ENCODE measurements at places on chromosomes 6 and 20. TPM values are rescaled to one million over a fixed set of nuclear protein-coding genes. Genes with fewer than 3 reads are reported as not detected.

Gene SALL4
- 2.7 TPM for total RNA-seq

Gene SLC44A4
- total RNA-seq: 0.10 TPM

DNA sequence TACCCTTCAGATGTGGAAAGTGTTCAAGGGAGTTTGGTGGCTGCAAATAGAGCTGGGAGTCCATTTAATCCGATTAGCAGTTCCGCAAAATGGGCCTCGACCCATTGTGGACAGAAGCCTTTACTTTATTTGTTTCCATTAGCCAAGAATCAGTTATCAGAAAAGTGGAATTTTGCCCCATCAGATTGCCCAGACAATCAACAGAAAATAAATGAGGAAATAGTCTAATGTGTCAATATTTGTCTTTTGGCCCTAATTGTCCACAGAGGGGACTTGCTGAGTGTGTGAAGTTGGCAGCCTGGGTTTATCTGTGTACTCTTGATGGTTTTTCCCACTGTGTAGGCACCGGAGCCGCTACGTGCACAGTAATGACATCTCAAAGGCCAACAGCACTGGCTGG, 134.3 kb downstream of the LINC00237 start:
- DNase-seq: no peak

DNA sequence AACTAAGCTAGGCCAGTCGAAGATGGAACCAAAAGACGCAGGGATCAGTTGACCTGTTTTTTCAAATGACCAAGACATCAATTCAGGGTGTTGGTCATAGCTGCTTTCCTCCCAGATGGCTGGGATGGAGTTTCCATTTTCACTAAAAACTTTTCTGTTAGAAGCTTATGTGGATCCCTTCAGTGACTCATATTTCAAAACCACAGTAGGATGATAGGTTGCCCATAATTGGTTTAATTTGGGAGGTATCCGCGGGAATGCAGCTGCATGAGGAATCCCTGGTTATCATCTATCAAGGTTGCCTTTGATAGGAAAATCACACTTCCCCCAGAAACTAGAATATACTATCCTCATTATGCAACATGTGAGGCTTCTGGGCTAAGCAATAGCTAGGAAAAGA, 150.9 kb upstream of the MLIP start:
- DNase-seq: no peak

- DNase-seq: no peak
Measured at GRCh38 chr6:142045380-142046278, 87.1 kb upstream of the GJE1 start.

GRCh38 chr20:57449398-57450354, 58.5 kb downstream of the RBM38 start:
- no peak for DNase-seq

GRCh38 chr6:43077981-43078511, 1.9 kb downstream of the PTK7 start:
- peak; percentile 82 for DNase-seq

DNA sequence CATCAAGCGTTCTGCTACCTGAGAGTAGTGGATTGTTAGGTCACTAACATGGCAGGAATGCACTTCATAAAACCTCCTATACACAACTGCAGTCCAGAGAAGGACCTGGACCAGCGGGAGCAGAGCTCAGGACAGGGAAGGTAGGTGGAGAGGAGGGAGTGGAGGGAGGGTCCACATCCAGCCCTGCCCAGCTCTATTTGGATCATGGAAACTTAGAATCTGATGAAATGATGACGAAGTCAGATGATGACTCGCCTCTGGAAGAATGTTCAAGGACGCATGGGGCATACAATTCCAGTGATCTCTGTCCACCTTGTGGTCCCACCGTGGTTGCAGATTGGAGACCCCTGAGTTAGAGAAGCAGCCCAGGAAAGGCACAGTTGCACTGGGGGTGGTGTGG, 68.8 kb downstream of the CLIC5 start:
- no peak for DNase-seq

GRCh38 chr20:64068386-64069208, 5.6 kb downstream of the TCEA2 start:
- DNase-seq: no peak

DNA sequence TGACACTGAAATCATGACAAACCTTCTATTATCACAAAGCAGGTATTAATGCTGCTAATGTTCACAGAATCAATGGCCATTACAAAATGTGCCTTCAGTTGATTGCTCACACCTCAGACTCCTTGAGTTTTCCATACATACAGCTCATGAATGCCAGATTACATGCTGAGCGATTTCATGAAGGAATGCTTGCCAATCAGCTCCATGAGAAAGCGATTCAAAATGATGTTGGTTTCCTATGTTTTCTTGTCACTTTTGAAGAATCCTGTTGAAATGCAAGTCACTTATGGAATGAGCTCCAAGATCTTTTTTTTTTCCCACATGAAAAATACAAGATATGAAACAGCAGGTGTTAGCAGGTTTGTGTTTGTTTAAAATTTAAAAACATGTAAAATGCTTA, 71.4 kb upstream of the SHLD1 start:
- no peak for DNase-seq

GRCh38 chr6:123965894-123966293, 162.2 kb downstream of the NKAIN2 start:
- DNase-seq: no peak

- no peak for DNase-seq
Measured at GRCh38 chr20:62572980-62573379, 69.3 kb upstream of the SLCO4A1 start.

Gene RBBP9
- total RNA-seq: 11.7 TPM

DNA sequence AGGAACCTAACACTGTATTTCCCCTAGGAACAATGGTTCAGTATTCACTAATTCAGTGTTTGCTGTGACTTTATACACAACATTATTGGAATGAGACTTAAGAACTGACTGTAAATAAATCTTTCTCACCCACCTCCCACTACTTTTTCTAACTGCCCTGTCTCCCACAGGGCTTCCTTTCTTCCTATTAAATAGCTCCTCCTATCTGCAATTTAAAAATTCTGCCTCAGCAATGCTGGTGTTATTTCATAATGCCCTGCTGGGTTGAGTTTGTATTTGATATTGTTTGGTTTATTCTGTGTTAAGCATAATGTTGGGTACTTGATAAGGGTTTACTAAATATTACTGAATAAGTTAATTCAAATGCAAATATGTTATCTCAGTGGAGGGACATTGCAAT, 573.1 kb upstream of the RNF217 start:
- no peak for DNase-seq

GRCh38 chr6:36853325-36853724, 14.1 kb upstream of the CPNE5 start:
- no peak for DNase-seq

DNA sequence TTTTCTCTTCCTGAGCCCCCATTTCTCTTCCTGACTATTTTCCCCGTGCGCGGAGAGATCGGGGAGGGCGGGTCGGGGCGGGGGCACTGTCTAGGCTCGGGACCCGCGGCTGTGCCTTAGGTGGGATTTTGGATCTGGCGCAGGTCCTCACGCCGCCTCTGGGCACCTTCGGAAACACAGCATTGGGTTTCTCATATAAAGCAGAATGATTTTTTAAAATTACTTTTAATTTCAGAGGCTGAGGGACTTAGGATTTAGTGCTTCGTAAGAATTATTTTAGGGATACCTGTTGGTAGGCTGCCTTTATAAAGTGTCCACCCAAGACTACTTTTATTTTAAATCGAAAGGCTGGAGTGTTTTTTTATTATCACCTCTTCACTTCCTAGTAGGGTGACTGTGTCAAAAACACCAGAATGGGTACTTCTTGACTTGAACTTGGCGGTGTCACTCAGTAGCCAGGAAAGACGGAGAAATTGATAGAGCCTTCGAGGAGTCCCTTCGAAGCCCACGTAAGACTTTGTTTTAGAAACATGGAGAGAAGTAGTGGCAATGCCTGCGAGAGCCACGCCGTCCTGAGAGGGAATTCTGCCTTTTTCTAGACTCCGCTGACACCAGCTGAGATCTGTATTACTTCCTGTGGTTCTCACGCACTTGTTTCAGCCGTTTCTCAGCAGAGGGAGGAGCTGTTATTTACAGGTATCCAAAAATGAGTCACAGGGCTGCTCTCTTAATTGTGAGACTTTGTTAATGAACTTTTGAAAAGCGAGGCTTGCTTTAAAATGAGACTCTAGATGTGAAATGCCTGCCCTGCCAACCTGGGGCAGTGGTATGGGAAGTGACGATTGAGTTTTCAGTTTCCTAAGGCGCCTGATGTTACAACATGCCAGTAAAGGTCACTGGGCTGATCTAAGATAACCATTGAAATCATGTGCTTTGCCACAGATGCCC, 667 bp downstream of the STX11 start:
- DNase-seq: no peak

Data from skin of body (tissue), 3 donors.